Left renal pelvis (tissue), 4 donors: ENCODE measurements at places on chromosomes 12 and 14. TPM values are rescaled to one million over a fixed set of nuclear protein-coding genes. Genes with fewer than 3 reads are reported as not detected.

The TMEM119 gene
- 102 TPM for polyA plus RNA-seq

The KRT4 gene
- 0.17 TPM for polyA plus RNA-seq

The SLC39A2 gene
- polyA plus RNA-seq = 2.8 TPM

The RBM23 gene
- polyA plus RNA-seq = 103 TPM

The GLIPR1L1 gene
- 0.85 TPM for polyA plus RNA-seq

The DIO2 gene
- polyA plus RNA-seq = 0.55 TPM

DNA sequence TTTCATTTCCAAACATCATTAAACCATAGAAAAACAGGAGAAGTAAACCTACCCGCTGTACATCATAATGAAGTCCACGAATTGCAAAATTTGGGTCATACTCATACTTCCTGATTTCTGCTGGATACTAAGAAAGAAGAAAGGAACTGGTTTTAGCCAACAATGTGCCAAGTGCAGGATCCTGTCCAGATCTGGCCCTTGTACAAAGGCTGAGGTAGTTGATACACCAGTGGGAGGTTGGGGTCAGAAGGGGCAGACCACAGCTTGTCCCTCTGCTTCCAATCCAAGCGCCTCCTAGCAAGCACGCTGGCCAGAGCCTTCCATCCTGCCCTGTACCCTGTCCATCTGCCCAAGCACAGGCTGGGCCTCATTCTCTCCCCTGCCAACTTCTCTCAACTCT lies 34.2 kb downstream of the NT5DC3 start:
- no peak for DNase-seq

- no peak for DNase-seq
Observed at GRCh38 chr14:100888789-100889315, 14.7 kb downstream of the RTL1 start.

DNA sequence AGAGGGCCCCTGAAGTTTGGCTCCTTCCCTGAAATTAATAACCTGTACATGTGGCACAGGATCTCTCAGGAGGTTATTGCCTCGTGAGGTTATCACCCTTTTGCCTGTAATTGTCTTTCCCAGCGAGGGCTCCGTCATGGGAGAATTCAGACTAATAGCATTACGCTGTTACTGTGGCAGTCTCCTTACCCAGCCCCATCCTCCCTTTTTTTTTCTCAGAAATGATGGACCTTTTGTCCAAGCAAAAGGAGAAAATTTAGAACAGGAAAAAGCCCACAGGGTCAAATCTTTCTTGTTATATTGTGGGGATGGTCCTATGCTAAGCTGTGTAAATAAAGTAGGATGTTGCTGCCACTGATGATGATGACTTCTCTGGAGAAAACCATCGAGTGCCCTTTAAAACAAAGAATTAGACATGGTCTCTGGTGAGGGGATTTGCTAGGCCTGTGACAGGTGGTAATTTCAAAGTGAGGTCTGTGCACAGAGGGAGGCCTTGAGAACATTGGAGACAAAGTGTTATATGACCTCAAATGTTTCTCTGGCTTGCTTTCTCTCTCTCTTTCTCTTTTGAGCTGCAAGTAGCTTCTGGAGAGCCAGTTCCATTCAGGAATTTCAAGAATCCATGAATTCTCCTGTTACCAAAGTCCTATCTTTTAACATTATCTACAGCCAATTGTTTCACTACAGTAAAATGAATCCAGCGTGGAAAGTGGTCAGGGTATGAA lies 357.2 kb downstream of the BMP4 start:
- DNase-seq = no peak

DNA sequence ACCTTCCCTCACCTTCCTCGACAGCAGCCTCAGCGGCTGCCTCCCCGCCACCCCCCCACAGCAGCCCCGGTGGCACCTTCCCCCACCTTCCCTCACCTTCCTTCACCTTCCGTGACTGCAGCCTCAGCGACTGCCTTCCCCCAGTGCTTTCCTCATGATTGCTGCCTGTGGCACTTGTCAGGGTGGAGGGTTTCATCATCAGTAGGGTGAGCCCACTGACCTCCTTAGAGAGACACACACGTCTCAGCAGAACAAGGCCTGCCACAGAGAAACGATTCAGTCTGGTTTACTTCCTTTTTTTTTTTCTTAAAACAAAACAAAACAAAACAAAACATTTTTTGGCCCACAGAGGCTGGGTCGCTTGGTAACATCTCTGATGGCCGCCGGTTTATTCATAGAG lies 75.0 kb downstream of the EP400 start:
- DNase-seq = no peak

DNA sequence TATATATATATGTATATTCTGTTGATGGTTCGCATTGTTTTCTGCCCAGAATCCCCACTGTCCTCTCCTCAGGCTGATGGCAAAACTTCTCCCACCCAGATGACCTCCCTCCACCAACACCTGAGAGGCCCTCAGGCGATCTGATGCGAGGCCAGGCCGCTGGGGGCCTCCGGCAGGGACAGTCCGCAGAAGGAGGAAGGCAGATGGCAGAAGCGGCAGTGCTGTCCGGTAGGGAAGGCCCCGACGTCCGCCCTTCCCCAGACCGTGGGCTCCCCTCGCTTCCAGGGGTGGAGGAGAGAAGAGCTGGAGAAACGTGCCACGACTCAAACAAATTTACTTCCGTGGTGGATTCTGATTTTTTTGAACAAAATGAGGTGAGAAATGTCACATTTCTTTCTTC lies 178.3 kb upstream of the RGS6 start:
- DNase-seq = no peak

DNA sequence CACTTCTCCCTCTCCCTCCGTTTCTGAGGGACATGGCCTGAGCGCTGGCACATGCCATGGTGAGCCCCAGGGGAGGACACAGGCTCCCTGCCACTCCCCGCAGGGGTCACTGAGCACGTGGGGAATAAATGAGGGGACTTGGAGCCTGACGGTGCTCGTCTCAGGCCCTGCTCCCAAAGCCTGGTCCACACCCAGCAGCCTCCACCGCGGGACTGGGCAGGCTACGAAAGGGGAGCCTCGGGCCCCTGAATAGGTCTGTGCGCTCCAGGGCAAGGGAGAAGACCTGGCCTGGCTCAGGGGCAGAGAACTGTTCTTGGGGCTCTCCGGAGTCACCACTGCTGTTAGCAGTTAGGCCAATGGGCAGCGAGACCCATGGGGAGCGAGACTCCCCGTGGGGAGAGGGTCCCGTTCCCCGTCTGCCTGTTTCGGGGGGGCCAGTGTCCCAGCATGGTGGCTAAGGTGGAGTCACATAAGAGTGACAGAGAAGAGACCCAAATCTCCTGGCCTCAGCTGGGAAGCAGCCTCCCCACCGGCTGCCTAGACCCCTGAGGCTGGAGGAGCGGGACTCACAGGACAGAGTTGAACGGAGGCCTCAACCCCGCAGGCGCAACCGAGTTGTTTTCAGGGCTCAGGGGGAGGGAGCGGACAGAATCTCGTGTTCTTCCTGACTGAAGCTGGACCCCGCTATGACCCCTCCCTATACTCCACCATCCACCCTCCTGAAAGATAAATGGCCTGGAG lies 329.8 kb upstream of the SFSWAP start:
- no peak for DNase-seq

DNA sequence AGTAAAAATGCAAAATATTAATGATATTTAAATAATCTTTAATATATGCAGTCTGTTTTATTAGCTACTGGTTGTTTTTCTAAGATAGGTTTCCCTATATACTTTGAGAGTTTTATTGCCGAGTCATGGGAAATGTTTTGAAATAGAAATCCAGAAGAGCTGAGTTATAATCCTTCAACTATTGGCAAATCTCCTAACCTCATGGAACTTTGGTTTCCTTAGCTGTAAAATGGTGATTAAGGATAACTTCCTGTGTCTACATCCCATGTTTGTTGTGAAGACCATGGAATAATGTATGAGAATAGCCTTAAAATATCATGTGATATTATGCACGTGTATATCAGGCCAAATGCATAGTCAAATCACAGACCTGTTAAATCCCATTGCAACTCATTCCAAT lies 51.0 kb downstream of the UNC79 start:
- no peak for DNase-seq

DNA sequence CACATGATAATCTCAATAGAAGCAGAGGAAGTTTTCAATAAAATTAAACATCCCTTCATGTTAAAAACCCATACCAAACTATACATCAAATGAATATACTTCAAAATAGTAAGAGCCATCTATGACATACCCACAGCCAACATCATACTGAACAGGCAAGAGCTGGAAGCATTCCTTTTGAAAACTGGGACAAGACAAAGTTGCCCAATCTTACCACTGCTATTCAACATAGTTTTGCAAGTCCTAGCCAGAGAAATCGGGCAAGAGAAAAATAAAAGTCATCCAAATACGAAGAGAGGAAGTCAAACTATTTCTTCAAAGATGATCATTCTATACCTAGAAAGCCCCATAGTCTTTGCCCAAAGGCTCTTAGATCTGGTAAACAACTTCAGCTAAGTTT lies 454.7 kb upstream of the PRICKLE1 start:
- DNase-seq = no peak

DNA sequence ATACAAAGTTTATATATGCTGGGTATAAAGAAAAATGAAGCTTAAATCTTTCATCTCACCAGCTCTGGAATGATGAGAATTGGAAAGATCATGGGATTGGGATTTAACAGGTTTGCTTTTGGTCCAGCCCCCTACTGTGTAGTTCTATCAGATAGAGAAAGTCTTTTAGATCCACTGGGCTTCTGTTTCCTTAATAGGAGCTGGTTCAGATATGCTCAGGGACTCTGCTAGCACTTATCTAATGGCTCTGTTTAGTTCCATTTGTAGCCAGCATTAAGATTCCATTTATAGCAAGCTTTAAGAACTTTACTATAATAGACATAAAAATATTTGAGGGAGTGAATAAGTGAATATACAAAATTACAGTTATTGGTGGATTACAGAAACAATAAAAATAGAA lies 42.6 kb downstream of the UTP20 start:
- DNase-seq = no peak

- no peak for DNase-seq
Observed at GRCh38 chr12:25107920-25108319, 87.0 kb downstream of the DNAI7 start.

DNA sequence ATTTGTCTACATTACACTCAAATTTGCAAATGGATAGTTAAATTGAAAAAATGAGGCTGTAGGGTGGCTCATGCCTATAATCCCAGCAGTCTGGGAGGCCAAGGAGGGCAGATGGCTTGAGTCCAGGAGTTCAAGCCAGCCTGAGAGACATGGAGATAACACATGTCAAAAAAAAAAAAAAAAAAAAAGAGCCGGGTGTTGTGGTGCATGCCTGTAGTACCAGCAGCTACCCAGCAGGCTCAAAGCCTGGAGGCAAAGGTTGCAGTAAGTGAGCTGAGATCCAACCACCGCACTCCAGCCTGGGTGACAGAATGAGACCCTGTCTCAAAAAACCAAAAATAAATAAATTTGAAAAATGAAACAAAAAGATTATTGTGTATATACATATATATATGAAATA lies 119.9 kb upstream of the MGAT4C start:
- no peak for DNase-seq

DNA sequence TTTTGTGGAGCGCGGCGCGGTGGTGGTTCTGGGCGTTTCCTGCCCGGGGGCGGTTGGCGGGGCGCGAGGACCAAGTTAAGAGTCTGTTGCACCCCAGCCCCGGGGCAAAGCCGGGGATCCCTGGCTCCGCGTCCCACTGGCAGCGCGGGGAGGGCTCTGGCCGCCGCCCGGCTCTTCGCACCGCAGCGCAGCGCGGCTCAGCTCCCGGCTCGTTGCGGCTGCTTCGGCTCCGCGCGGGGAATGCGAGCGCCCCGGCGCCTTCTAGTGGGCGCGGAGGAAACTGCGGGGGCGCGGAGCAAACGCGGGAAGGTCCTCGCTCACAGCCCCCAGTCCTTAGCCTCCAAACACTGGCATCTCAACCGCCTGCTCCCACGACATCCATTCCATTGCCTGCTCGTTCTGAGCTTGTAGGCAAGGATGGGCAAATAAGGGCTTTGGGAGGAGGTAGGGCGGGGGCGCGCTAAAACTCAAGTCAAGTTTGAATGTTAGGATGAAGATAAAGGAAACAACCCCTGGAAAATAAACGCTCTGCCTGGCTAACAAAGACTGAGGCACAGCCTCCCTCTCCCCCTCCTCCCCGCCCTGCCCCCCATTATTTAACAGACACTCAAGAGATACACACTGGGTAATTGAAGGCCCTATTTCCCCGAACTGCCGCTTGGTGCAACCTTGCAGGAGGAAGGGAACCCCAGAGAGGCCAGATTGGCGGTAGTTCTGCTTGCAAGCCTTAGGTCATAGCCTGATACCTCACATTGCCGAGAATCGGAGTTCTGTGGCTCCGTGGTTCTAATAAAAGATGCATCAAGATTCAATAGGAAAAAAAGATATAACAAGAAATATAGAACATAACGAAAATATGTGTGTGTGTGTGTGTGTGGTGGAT lies at the start of gene B4GALNT1:
Gene B4GALNT1 (minus strand): TSS at position 244 of the 883 bp plus-strand sequence. CDS start 1,069 bp downstream, outside the sequence.
- DNase-seq = no peak

DNA sequence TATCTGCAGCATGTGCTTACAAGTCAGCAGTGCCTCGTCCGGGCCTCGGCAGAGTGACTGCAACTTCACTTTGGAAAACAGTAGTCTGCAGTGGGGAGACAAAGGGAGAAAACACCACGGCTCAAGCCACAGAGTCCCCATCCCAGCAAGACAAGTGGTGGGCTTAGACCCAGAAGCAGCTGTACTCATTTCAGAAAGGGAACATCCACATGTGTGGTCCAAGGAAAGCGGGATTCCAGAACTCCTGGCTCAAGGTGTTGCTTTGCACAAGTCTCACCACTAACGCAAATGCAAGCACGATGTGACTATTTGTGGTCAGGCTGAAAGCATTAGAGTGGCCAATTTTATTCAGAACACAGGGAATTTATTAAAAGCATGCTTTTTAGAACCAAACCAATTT lies 198.3 kb downstream of the TTC7B start:
- no peak for DNase-seq

DNA sequence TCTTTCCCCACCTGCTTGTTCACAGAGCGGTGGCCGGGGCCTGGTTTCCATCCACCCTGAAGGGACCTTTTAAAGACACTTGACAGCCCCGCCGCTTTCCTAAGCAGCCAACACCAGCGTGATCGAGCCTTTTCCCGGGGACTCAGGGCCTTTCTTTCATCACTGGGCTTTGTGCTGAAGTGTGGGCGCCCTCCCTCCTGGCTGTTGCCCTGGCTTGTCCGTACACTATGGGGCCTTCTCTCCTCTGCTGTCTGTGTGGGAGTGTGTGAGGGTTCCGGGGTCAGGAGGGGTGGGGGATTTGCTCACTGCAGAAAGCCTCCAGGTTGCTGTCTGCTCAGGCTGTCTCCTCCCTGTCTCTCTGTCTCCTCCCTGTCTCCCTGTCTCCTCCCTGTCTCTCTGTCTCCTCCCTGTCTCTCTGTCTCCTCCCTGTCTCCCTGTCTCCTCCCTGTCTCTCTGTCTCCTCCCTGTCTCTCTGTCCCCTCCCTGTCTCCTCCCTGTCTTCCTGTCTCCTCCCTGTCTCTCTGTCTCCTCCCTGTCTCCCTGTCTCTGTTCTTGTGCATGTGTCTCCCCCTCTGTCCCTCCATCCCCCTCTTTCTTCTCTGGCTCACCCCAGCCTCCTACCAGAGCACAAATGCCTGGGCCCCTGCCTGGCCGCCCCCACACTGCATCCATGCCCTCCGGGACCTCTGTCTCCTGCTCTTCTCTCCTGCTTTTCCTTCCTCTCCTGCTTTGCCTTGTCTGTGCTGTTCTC lies 64.7 kb downstream of the CCDC92 start:
- no peak for DNase-seq

- DNase-seq = no peak
Observed at GRCh38 chr12:3342051-3342450, 149.0 kb upstream of the PRMT8 start.

- DNase-seq = no peak
Observed at GRCh38 chr14:37851054-37851453, 255.6 kb downstream of the TTC6 start.
